ENCODE measurements at places on chromosomes 1 and 21.

DNA sequence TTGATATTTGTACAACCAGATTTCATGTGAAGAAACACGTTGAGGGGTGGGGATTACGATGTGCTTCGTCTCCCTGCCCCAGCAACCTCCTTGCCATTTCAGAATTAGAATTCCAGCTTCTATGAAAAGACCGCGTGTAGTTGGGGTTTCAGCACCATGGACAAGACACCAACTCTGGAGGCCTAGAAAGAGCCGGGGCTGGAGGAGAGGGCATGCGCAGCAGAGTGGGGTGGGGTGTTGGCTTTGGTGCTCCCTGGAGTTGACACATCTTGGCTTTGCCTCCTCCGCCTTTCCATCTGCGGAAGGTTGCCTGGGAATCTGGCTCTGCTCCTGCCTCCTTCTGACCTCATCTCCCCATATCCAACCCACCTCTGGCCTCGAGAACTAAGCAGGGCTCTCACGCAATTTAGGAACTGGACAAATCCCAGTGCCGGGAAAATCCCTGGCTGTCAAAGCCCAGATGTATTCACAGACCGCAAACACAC is 11.8 kb downstream of the HTR6 start:
- DNase-seq = peak; percentile 84

DNA sequence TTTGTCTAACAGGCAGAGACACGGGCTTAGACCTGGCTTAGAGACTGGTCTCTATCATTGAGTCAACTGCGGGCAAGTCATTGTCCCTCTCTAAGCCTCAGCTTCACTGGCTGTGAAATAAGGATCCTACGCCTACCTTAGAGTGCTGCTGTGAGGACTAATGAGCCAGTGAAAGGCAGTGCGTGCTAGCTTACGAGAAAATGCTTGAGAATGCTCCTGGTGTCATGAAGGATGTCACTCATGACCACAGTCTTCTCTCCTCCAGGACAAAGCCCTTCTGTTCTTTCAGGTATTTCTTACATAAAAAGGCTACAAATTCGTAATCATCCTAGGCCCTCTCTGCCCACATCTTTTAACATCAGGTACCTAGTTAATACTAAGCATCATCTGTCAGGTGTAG is 16.5 kb upstream of the A3GALT2 start:
- no peak for DNase-seq

DNA sequence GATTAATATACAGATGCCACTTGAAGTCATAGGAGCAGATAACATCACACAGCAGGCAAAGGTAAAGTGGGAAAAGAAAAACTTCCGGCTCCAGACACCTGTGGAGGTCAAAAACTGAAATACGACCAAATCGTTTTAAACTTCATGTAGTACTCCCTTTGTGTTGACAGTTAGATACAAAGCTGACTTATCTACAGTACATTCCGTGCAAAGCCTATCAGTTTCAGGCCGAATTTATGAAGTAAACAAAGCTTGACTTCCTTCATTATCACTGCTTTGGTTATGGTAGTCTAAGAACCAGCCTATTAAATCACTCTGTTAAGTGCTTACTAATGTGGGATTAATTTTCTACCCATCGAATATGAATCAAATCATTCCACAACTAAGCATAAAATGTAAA is 156.3 kb downstream of the SMYD3 start:
- no peak for DNase-seq

GRCh38 chr1:32984090-32984454 is 19.5 kb upstream of the RNF19B start:
- no peak for DNase-seq

DNA sequence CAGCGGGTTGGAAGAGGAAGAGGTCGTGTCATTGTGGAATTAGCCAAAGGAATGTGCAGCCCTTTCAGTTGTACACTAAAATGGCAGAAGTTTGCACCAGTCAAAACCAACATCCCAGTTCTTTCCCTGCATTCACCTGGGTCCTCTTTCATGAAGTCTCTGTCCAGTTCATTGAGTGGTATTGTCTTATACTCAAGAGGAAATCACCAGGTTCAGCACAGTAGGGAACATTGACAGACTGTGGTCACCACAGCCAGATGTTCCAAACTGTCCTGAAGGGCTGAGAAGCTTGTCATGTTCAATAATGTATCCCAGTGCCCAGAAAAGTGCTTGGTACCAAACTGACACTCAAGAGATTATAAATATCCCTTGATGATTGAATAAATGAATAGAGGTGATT is 131.6 kb downstream of the GLUL start:
- DNase-seq = no peak

DNA sequence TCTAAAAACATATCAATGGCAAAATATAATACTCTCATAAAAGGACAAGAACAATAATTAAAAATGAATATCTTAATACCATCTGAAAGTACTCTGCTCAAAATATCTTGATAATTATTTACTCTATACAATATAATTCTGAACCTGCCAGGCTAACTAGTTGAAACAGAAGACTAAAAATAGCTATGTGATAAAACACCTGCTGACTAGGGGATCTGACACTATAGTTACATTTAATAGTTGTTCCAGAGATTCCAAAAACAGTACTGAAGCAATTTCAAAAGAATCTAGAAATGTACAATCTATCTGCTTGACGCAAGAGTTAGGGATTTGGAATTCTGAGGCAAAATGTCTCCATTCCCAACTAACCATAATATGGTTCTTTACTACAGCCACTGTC is 30.2 kb downstream of the ERO1B start:
- DNase-seq = no peak

- DNase-seq = no peak
These were observed 128.6 kb downstream of the RIPK4 start for GRCh38 chr21:41638201-41638790.

Measured in K562 (cell line).